CD4-positive, alpha-beta T cell treated with Interferon alpha-2 for 1 hour (primary cell): ENCODE measurements at places on chromosomes 6 and 20.

DNA sequence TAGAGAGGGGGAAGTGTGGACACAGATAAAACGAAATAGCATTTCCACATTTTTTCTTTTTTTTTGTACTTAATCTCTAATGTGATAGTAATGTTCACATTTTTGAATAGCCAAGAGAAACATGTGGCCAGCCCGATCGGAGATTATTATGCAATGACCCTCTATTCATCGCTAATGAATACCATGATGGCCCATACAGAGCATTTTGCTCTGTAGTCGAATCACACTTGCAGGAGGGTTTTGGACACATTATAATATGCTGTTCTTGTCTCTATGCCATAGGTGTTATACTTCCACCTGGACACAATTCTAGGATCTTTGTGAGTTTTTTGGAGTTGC is 60.1 kb downstream of the MTHFD1L start:
- DNase-seq: no peak

- DNase-seq: no peak
Observed at GRCh38 chr20:25022680-25023079, 30.1 kb upstream of the APMAP start.

DNA sequence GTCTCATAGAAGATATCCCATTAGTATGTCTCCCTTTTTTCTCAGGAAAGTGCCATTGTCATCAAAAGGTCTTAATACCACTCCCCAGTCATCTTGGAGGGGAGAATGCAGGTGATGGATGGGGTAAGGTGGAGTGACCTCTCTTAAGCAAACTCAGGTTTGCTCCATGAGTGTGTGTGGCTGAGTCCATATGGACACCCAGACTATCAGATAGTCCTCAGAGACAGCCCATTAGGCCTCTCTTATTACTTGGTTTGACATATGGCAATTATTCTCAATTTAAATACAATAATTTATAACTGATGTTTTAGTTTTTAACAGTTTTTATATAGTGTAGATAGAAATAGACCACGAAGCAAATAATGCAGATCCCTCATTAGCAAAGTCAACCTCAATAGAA is 23.2 kb downstream of the LAMA4 start:
- DNase-seq: no peak

DNA sequence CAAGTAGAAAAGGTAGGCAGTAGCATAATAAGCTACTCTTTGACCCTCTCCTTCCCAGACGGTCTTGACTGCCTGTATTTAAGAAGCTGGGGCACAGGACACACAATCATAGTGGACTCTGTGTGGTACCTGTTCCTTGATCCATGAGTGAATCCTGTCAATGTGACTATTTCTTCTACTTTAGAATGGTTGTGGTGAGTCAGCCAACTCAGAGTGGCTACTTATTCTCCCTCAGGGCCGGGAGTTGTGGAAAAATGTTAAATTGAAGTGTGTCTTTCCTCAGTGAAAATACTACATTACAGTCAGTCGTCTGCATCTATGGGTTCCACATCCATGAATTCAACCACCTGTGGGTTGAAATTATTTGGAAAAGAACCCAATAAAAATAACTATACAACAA is 30.8 kb upstream of the PREP start:
- no peak for DNase-seq

- no peak for DNase-seq
Observed at GRCh38 chr6:33279257-33279695, 2.4 kb downstream of the B3GALT4 start.

- no peak for DNase-seq
Observed at GRCh38 chr6:148997865-148998264, 251.0 kb downstream of the UST start.

GRCh38 chr20:46915575-46916257 is 21.1 kb downstream of the EYA2 start:
- no peak for DNase-seq
